ENCODE measurements at places on chromosomes 3 and 15.
A peak's percentile ranks its signal among the peaks of the same experiment; 100 is the strongest.

GRCh38 chr3:64715211-64715982 lies 27.6 kb upstream of the ADAMTS9 start:
- DNase-seq = no peak

DNA sequence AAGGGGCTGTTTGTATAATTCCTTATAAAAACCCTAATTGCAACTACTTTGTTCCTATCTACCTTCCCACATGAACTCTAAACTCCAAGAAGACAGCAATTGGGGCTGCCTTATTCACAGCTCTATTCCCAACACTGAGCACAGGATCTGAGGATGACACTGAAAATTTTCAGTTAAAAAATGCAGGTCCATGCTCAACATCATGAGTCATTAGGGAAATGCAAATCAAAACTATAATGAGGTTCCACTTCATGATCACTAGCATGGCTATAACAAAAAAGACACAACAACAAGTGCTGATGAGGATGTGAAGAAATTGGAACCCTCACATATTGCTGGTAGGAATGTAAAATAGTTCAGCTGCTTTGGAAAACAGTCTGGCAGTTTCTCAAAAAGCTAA lies 12.9 kb downstream of the SUMF1 start:
- no peak for DNase-seq

GRCh38 chr3:126539558-126540250 lies 15.7 kb downstream of the CHST13 start:
- DNase-seq = no peak

GRCh38 chr3:111850537-111850936 lies 8.5 kb upstream of the PHLDB2 start:
- no peak for DNase-seq

DNA sequence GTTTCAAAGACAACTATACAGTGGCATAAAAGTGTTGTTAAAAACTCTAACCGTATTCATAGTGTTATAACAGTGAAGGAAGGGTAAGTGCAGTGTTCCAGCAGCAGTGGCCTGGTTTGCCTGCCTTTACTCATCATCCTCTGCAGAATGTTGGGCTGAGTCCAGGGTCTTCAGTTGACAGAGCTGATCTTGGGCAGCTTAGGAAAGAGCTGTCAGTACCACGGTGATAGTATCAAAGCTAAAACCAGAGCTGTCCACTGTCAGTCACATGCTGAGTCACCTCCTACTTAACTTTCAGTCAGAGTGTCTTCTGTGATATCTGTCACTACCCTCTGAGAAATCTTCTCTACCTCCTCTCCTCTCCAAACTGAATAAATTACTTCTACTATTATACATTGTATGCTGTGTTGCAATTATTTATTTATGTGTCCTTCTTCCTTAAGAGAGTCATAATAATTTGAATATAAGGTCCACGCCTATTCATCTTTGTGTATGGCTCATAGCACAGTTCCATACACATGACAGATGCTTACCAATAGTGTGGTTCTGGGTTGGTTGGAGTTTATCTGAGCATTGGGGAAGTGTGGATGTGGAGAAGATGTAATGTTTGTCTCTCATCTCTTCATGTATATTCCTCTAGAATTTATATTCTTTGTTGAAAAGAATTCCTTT lies 242.1 kb downstream of the ZIC1 start:
- DNase-seq = no peak

- DNase-seq = no peak
Observed at GRCh38 chr15:81363718-81364500, 10.1 kb downstream of the TMC3 start.

- peak; percentile 10 for DNase-seq
Observed at GRCh38 chr15:58518626-58519025, 86.8 kb downstream of the LIPC start.

DNA sequence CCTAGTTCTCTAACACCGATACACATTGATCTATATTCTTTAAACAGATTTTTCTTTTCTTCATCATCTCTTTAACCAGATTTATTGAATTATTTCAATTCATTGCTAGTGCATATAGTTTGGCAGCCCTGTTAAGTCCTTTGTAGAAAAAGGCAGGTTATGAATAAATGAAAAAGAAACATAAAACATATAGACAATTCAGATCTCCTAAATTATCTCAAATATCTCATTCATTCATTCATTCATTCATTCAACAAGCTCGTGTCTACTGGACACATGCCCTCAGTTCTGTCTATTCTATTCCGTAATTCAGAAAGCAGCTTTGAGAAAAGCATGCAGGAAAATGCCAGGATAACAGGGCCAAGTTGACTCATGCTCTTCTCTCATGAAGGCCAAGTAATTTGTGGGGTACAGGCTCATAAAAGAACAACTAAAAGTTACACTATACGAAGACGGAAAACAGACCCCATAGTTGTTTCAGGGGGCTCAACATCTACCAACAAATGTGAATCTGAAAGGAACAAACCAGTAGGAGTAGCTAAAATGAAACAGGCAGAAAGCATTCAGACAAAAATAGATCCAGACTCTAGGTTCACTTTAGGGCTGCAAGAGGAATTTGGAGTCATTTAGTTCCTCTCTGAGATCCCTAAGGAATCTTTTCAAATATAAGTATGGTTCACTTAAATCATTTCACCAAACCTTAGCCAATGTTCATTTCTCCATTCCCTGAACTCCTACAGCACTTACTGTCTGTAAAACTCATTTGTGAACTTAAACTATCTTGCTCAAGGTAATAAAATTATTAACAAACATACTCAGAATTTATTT lies 7.5 kb downstream of the ZNF148 start:
- DNase-seq = no peak

DNA sequence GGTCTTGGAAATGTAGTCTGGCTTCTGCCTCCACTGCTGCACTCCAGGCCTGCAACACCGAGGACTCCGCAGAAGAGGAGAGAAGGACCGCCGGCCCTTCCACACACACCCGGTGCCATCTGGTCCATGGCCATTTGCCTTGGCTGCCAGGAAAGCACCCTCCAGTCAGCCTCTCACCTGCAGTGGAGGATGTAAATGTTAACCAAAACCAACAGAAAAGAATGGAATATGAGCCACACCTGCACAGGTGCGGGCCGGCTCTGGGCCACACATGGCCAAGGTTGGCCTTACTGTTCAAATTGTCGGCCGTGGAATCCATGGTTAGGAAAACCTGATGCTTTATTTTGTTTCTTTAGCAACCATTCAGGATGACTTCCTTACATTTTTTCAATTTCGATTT lies 178.3 kb upstream of the C2CD4B start:
- no peak for DNase-seq

DNA sequence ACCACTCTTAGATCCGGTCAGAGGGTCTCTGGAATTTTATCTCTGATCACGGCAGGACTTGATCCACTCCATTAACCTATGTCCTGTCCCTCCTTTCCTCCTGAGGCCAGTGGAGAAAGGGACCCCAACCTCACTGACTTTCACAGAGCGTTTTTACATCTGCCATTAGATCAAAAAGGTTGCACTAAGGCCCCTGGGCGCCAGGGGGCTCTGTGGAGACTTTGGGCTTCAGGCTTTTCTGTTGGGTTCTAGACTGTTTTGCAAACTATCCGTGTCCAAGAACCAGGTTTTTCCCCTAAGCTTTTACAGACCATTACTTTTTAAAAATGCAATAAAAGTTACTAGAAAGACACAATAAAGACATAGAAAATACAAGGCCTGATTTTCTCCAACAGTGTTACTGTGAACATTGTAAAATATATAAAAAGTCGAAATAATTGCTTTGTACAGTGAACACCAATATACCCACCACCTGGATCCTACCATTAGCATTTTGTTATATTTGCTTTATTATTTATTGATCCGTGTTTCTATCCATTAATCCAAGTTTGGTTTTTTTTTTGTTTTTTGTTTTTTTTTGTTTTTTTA lies 159.7 kb downstream of the POLR2M start:
- peak; percentile 26 for DNase-seq

DNA sequence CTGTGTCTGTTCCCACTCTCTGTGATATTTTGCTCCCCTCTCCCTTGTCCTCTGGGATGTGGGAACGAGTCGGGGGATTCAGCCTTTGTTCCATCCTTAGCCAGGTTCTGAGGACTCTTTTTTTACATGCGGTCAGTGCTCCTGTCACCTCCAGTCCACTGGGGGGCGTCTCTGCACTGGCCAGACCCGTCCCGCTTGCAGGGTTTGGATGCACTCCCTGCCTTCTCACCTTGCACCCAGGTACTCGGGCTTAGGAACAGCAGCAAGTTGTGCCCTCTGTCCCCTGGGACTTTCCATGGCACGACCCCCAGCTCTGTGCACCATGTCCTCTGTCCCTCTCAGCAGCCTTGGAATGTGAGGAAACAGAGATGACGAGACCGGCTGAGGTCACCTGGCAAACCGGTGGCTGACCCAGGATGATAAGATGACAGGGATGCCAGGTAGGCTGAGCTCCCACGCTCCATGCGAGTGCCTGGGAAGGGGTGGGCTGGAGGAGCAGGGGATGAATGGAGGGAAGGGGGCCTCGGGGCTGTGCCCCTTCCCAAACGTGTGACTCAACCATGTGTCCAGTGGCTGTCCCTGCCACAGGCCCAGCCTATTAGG lies 27.3 kb upstream of the FGD5 start:
- DNase-seq = peak; percentile 38

Data from CD4-positive, alpha-beta T cell treated with Interleukin-21 for 1 hour (primary cell).